Stimulated activated CD8-positive, alpha-beta memory T cell treated with anti-CD3 and anti-CD28 coated beads, Interleukin-15, amount 100 ng/mL, for 4 hours (primary cell): ENCODE measurements at places on chromosomes 12 and 14.

GRCh38 chr12:92248977-92249376 lies 103.3 kb upstream of the BTG1 start:
- no peak for DNase-seq

DNA sequence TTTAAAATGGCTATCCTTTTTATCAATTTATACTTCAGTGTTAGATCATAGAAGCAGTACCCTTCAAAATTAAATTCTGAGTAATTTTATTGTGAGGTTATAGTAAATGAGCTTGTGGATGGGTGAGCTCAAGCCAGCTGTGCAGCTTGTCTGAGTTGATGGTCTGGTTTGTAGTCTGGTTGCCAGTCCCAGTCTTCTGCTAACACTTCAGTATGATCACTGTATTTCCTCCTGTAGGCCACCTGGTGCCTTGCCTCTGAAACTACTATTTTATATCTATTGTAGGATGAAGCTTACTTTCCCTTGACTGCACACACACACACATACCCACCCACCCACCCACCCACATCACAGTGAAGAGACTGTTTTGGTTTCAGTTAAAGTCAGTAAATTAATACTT lies 496.4 kb downstream of the PCNX1 start:
- DNase-seq = no peak

DNA sequence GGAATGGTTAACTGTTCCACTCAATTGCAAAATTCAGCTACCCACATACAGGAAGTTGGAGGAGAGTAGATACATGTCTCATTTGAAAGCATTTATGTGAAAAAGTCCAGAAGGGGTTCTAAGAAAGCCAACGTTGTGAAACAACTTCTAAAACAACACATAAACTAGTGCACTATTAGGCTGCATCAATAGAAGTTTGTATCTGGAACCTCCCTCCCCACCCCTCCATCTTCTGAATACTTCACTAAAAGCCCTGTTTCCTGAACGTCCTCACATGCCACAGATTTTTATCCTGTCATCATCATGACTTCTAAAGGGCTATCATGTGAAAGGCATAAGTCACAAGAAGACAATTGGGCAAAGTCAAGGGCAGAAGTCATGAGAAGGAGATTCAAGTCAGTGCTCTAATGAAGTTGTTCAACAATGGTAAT lies 5.5 kb downstream of the KRT79 start:
- no peak for DNase-seq

- no peak for DNase-seq
Measured at GRCh38 chr14:54727929-54728328, 161.0 kb downstream of the SAMD4A start.

DNA sequence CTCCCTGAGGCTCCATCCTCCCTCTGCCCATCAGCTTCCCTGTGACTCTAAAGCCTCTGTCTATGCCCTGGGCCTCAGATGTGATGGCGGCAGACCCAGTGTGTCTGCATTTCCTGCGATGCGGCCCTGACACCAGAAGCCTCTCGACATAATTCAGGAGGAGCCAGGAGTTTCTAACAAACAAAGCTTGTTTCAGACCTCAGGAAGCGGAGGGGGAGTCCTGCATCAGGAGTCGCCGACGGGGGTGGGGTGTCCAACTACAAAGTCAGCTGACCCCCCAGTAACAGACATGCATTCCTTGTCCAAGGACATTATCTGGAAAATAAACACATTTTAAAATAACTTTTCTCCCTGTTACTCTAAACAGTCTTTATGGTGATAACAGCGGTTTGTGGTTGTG lies 167.5 kb downstream of the DPF3 start:
- no peak for DNase-seq

- DNase-seq = no peak
Measured at GRCh38 chr14:29054119-29054518, 287.5 kb downstream of the FOXG1 start.

GRCh38 chr14:68688872-68689371 lies 103.9 kb downstream of the ZFP36L1 start:
- no peak for DNase-seq

GRCh38 chr12:104598342-104599271 lies 141.9 kb downstream of the CHST11 start:
- no peak for DNase-seq

DNA sequence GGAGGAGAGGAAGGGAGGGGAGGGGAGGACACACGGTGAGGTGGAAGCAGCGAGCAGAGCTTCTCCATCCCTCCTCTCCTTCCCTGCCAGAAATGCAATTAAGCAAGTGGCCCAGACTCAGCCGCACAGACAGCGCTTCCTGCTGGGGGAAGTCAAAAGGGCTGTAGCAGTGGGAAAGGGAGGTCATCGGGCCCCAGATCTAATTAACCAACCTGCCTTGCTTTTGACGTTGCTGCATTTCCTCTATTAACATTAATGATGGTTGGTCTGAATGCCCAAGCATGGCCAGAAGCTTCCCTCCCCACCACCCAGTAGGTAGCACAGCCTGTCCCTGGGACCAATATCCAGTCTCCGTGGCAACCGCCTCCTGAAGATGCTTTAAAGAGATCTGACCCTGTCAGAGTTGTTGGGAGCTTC lies 4.6 kb upstream of the NGB start:
- no peak for DNase-seq
